GM23338 (cell line): ENCODE measurements at places on chromosomes 11 and 22. TPM values are rescaled to one million over a fixed set of nuclear protein-coding genes. Genes with fewer than 3 reads are reported as not detected.

GRCh38 chr11:697811-698311 lies 2.2 kb downstream of the TMEM80 start:
- no peak for DNase-seq

TEAD1 gene
- total RNA-seq, result 102 and 103 TPM in 2 replicates

FBXO3 gene
- 28.4 TPM in 2 replicates for total RNA-seq

PKP3 gene
- total RNA-seq, result 18.7 and 23.0 TPM in 2 replicates

DNA sequence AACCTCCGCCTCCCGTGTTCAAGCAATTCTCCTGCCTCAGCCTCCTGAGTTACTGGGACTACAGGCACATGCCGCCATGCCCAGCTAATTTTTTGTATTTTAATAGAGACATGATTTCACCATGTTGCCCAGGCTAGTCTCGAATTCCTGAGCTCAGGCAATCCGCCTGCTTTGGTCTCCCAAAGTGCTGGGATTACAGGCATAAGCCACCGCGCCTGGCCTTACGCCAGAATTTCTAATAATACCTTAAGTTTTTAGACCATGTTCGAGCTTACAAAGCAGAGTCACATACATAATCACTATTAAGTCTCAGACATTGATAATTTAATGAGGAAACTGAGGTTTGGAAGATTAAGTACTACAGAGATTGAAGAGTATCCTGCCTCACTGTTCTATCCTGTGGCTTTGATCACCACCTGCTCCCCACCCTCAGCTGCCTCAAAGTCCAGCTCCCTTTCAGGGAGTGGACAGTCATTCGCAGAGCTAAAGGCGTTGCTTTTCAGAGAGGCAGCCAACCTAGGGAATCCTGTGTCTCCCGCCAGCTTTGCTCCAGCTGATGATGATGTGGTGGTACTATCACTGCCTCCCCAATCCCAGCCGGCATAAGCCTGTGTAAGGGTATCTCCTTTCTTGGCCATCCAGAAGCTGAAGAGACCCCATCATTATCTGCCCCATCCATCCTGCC lies 7.7 kb downstream of the UBASH3B start:
- DNase-seq, result no peak

MAJIN gene
- total RNA-seq, result not detected in 2 replicates

GRCh38 chr11:27242591-27242990 lies 120.4 kb downstream of the CCDC34 start:
- DNase-seq, result no peak

GRCh38 chr11:6876914-6877313 lies 489 bp downstream of the OR10A4 start:
- DNase-seq, result no peak
